ENCODE measurements at places on chromosomes 11 and 22.

DNA sequence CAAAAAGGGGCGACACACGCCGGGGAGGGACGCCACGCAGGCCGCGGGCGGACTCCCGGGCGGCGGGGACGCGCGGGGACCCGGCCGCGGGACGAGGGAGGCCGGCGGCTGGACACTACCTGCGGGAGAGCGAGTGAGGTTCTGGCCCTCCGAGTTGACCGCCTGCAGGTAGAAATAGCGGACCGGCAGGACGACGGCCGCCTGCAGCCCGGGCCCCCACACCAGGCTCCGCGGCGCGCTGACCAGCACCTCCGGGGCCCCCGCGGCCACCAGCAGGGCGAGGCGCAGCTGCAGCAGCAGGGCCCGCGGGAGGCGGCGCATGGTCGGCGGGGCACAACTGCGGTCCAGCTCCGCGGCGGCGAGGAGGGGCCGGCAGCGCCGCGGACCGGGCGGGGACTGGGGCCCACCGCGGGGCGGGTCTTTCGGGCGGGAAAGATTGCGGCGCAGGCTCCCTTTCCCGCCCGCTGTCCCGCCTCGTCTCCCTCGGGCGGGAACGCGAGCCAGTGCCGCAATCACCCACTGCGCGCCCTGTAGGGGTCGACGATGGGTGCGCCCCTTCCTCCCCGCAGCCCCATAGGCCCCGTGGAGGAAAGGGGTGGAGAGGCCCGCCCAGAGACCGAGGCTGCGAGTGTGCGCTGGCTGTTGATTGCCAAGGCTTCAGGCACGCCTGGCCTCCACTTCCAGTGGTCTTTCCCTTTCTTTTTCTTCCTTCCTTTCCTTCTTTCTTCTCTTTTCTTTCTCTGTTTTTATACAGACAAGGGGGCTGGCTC, at the start of gene POGLUT3:
TSS of gene POGLUT3 (minus strand) at position 339 of the 770 bp plus-strand sequence. CDS start at position 321, 18 bp downstream.
- peak within 1 kb of the TSS; percentile 98 for H3K4me3 ChIP-seq
- peak within 1 kb of the TSS; percentile 98 for H3K27ac ChIP-seq
- DNase-seq = peak; percentile 76
- no peaks in the 10 kb centered on the region for H3K27me3 ChIP-seq
- peaks cover 20% of the 10 kb centered on the region for H3K4me1 ChIP-seq

GRCh38 chr11:64341851-64342791, 2.1 kb downstream of the CCDC88B start:
- H3K4me1 ChIP-seq = peaks cover 27% of the 10 kb centered on the region
- peak overlapping the region; percentile 90 for H3K4me3 ChIP-seq
- H3K27ac ChIP-seq = no peak overlapping the region
- H3K27me3 ChIP-seq = no peaks in the 10 kb centered on the region
- H3K36me3 ChIP-seq = no peaks in the 10 kb centered on the region

GRCh38 chr11:130178441-130179339, 19.1 kb downstream of the ST14 start:
- H3K36me3 ChIP-seq = no peaks in the 10 kb centered on the region
- DNase-seq = no peak
- peaks cover 11% of the 10 kb centered on the region for H3K27me3 ChIP-seq
- H3K27ac ChIP-seq = no peak overlapping the region
- no peak overlapping the region for H3K4me3 ChIP-seq

GRCh38 chr22:44950806-44951509, 58.8 kb downstream of the PHF21B start:
- no peak overlapping the region for H3K4me3 ChIP-seq
- H3K27ac ChIP-seq = no peak overlapping the region
- DNase-seq = no peak
- no peaks in the 10 kb centered on the region for H3K27me3 ChIP-seq
- H3K4me1 ChIP-seq = peaks cover 6% of the 10 kb centered on the region

GRCh38 chr11:16511116-16512114, 155.1 kb upstream of the SOX6 start:
- H3K36me3 ChIP-seq = peaks cover 4% of the 10 kb centered on the region
- H3K4me1 ChIP-seq = no peaks in the 10 kb centered on the region
- no peaks in the 10 kb centered on the region for H3K27me3 ChIP-seq
- H3K27ac ChIP-seq = no peak overlapping the region

GRCh38 chr22:31398231-31398630, 1.2 kb upstream of the DRG1 start:
- DNase-seq = no peak
- H3K27ac ChIP-seq = peak overlapping the region; percentile 91
- H3K4me1 ChIP-seq = peaks cover 18% of the 10 kb centered on the region
- H3K27me3 ChIP-seq = no peaks in the 10 kb centered on the region

DNA sequence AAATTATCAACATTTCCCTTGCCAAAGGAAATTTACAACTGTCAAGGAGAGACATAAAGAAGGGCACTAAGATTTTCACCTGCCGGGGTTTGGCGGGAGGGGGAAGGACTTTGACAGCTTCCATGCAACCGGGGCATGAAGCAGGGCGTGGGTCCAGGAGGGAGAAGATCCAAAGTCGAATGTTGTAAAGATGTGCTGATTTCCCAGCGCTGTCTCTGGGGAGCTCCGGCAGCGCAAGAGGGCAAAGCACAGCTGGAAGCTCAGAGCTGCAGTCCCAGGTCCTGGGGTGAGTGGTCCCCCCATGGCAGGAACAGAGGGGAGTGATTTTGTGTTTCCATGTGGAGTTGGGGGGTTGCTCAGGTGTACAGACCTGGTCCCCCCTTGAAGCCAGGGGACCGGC, at the start of gene MS4A10:
TSS of gene MS4A10 (plus strand) at position 198 of the 400 bp plus-strand sequence. CDS start 5,003 bp downstream, outside the sequence.
- DNase-seq = no peak
- H3K4me3 ChIP-seq = no peak within 1 kb of the TSS
- H3K27me3 ChIP-seq = no peaks in the 10 kb centered on the region
- H3K36me3 ChIP-seq = no peaks in the 10 kb centered on the region
- no peaks in the 10 kb centered on the region for H3K4me1 ChIP-seq
- H3K27ac ChIP-seq = no peak within 1 kb of the TSS

DNA sequence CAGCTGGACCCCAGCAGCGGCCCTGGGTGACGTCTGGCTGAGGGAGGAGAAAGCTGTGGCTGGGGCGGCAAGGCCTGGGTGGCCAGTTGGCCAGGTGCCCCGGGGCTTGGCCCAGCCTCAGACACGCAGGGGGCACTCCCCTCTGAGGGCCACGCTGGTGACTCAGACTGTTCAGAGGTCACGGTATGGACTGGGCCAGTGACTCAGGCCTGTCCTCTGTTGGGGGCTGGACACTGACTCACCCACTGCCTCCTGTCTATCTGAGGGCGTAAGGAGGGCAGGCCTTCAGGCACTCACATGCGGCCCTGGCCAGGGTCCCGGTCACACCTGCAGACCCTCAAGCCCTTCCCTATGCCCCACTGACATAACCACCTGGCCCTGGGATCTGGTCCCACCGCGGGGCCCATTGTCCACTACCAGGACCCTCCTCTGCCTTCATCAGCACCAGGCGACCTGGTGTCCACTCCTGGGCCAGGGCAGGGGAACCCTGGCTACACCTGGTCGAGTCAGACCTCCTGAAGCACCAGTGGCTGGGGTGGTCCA, 3.7 kb upstream of the MUC5AC start:
- no peak overlapping the region for H3K27ac ChIP-seq
- H3K4me1 ChIP-seq = no peaks in the 10 kb centered on the region
- peaks cover 4% of the 10 kb centered on the region for H3K27me3 ChIP-seq
- H3K4me3 ChIP-seq = no peak overlapping the region

DNA sequence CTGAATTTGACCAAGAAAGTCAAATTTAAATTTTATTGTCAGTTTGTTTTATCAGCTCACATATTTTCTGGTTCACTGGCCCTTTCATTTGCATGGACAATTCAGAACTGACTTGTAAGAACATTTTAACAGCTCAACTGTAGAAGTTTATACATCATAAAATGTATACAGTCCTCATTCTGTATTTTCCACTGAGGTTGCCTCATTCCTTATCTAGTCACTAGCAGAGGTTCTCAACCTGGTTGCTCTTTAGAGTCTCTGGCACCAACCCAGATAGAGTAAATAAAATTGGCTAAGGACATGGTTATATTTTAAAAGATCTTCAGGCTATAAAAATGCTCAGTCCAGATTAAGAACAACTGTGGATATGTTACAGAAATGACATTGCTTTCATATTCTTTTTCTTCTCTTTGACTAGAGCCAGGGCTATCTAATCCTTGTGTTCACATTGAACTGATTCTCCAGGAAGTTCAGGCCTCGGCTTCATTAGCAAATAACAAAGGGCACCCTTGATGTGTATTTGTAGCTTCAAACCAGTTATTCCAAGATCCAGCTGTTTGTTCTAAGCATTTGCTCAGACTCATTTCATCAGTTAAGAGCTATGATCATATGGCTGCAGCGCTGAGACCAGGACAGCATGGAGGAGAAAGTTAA, 782.5 kb downstream of the ETS1 start:
- H3K27me3 ChIP-seq = peaks cover 42% of the 10 kb centered on the region

GRCh38 chr11:106379712-106380111, 302.2 kb downstream of the AASDHPPT start:
- H3K27ac ChIP-seq = no peak overlapping the region
- no peaks in the 10 kb centered on the region for H3K27me3 ChIP-seq
- no peak overlapping the region for H3K4me3 ChIP-seq
- H3K4me1 ChIP-seq = no peaks in the 10 kb centered on the region
- H3K36me3 ChIP-seq = peaks cover 9% of the 10 kb centered on the region

DNA sequence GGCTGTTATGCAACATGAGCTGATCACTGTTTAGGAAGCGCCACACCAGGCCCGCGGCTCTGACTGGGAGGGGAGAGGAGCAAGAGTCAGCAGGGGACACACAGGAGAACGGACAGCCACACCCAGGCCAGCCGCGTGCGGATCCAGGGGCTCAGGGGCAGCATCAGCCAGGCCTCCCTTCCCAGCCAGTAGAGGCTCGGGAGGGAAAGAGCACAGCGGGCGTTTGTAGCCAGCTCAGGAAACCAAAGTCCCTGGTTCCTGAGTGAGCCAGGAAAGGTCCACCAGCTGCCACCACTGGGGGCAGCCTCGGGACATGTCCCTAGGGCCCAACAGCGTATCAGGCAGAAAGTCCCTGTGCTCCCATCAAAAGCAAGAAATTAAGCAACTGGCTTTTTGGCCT, 71.8 kb upstream of the PITPNB start:
- H3K4me3 ChIP-seq = no peak overlapping the region
- H3K27ac ChIP-seq = no peak overlapping the region
- H3K36me3 ChIP-seq = no peaks in the 10 kb centered on the region
- no peak for DNase-seq

- H3K27ac ChIP-seq = no peak overlapping the region
- H3K4me3 ChIP-seq = no peak overlapping the region
- no peak for DNase-seq
- no peaks in the 10 kb centered on the region for H3K36me3 ChIP-seq
These were observed 102.9 kb upstream of the PLET1 start for GRCh38 chr11:112363527-112363926.

- DNase-seq = peak; percentile 45
- H3K27me3 ChIP-seq = no peaks in the 10 kb centered on the region
- H3K4me3 ChIP-seq = no peak overlapping the region
These were observed 36.0 kb downstream of the GLB1L2 start for GRCh38 chr11:134367781-134368180.

GRCh38 chr22:42243802-42244060, 26.7 kb downstream of the TCF20 start:
- no peaks in the 10 kb centered on the region for H3K27me3 ChIP-seq
- peaks cover 4% of the 10 kb centered on the region for H3K36me3 ChIP-seq
- H3K27ac ChIP-seq = no peak overlapping the region

DNA sequence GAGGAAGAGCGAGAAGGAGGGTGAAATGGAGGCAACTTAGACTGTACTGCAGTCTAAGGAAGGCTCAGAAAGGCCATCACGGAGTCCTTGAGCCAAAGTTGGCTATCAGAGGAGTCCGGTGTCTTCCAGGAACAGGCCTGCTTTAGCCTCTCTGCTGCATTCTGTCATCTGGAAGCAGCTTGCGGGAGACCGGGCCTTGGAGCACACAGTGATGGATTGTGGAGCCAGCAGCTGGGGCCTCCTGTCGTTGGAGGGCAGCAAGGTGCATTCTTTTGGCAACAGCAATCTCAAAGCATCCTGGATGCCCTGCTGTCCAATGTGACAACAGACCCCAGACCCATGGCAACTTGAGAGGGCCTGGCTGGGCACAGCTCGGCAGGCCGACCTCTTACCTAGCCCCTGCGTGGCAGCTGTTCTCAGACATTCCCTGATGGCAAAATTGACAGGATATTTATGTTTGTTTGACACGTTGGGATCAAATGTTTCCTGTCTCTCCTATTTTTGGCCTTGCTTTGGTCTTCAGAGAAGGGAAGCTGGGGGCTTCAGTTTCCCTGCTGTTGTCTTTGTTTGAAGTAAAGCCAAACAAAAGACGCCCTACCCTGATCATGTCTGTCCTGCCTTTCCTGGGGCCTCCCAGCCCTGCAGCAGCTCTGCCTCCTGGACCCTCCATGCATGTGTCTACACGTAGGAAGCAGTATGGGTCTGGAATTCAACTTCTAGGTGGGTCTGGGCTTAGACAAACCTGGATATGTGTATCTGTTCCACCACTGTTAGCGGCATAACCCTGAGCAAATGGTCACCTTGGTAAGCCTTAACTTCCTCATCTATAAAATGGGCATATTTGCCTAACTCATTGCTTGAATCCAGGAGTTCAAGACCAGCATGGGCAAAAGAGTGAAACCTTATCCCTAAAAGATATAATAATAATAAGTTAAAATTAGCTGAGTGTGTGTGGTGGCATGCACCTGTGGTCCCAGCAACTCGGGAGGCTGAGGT, 43.9 kb upstream of the LMO2 start:
- no peak overlapping the region for H3K4me3 ChIP-seq
- no peak overlapping the region for H3K27ac ChIP-seq
- H3K27me3 ChIP-seq = peaks cover 23% of the 10 kb centered on the region
- peaks cover 17% of the 10 kb centered on the region for H3K36me3 ChIP-seq

DNA sequence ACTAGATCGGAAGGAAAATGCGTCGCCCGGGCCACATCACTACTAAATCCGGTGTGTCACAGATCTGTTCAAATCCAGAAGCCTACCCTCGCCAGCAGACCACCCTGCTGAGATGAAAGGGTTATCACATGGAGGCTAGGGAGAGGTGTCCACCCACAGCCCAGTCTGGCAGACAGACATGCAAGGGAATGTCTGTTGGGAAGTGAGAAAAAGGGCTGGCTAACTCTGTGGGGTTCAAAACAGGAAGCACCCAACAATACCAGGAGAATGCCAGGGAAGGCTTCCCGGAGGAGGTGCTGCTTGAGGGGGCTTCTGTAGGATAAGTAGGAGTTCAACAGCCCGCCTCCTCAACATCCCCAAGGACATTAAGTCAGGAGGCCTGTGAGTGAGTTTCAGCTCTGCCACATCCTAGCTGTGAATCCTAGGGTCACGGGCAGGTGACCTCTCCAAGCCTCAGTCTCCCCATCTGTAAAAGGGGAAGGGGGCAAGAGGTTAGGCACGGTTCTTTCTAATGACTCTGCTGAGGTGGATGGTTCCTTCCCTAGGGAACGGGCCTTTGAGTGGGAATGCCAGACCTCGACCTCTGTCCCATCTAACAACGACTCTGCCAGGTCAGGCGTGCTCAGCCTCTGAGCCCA, 1.1 kb downstream of the TPST2 start:
- H3K4me3 ChIP-seq = peak overlapping the region; percentile 92
- no peak for DNase-seq
- H3K27ac ChIP-seq = peak overlapping the region; percentile 88

GRCh38 chr11:35105319-35106079, 33.5 kb upstream of the CD44 start:
- peaks cover 10% of the 10 kb centered on the region for H3K27me3 ChIP-seq
- no peak overlapping the region for H3K4me3 ChIP-seq
- peak overlapping the region; percentile 2 for H3K27ac ChIP-seq
- H3K36me3 ChIP-seq = peaks cover 4% of the 10 kb centered on the region
- no peak for DNase-seq
- peaks cover 35% of the 10 kb centered on the region for H3K4me1 ChIP-seq

Data from natural killer cell treated with Interleukin-12 subunit alpha and Interleukin-12 subunit beta and Interleukin-15 and Interleukin-18, amount 100 ng/mL, for 72 hours (primary cell).